ENCODE measurements at places on chromosomes 2 and 18.
A peak's percentile ranks its signal among the peaks of the same experiment; 100 is the strongest.

- DNase-seq, result no peak
Measured at GRCh38 chr2:208311954-208312353, 45.9 kb downstream of the PIKFYVE start.

DNA sequence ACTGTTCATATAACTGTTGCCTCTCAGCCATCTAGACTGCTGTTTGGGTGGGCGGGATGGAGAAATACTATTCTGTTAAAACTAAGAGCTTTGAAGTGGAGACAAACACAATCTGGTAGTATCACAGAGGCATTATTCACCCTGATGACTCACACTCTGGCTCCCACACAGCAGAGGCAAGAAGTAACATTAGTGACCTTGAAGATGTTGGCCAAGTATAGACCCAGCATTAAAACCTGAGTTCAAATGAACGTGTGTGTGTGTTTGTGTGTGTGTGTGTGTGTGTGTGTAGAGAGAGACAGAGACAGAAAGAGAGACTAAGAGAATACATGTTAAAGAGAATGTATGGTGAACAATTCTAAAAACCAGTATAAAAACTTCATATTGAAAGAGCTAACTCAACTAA is 22.5 kb upstream of the ACVR1 start:
- peak; percentile 69 for DNase-seq

GRCh38 chr2:99404039-99404796 is 67.0 kb downstream of the EIF5B start:
- no peak for DNase-seq

DNA sequence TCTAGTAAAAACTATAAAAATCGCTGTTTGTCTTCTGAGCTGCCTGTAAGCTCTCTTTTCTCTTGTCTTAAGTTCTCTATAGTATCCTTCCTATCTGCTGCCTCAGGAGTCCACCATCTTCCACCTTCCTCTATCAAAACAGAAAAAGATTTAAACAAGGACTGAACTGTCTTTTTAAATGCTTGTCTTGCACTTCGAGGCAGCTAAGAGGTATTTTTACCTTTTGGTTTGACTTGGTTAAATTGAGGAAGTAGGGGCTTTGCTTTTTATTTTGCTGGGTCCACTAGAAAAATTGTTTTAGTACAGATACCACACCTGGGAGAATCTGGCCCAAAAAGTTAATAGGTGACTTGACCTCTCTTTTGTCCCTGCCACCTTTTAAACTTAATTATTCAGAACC is 12.2 kb downstream of the SESTD1 start:
- no peak for DNase-seq

DNA sequence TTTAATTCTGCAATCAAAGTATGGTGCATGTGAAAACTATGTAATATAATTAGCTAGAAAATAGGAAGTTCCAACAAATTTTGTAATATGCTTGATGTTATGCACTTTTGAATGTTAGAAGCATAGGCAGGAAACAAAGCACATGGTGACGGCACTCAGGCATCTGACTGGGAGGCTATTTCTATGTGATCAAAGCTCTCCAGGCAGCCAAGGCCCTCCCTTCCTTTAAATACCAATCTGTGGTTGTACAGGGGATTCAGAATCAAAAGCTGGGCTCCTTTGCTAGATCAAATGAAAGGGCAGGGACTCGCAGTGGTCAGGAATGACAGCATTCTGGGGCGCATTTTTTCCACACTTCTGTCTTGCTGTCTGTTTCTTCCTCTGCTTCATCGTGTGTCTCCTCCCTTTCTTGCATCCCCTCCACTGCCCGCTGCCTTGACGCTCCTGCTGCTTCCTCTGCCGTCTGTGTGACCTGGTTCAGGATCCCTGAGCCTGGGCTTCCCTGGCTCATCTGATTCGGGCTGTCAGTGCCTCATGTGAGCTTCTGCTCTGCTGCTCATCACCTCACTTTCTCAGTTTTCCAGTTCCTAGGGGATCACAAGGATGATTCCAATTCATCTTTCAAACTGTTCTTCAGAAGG is 30.9 kb downstream of the TMEM182 start:
- DNase-seq, result no peak

GRCh38 chr2:70442301-70443077 is 111.1 kb downstream of the TGFA start:
- no peak for DNase-seq

GRCh38 chr2:238425505-238425978 is 1.2 kb upstream of the ASB1 start:
- DNase-seq, result no peak

- DNase-seq, result no peak
Measured at GRCh38 chr2:136750065-136750464, 15.3 kb upstream of the THSD7B start.

DNA sequence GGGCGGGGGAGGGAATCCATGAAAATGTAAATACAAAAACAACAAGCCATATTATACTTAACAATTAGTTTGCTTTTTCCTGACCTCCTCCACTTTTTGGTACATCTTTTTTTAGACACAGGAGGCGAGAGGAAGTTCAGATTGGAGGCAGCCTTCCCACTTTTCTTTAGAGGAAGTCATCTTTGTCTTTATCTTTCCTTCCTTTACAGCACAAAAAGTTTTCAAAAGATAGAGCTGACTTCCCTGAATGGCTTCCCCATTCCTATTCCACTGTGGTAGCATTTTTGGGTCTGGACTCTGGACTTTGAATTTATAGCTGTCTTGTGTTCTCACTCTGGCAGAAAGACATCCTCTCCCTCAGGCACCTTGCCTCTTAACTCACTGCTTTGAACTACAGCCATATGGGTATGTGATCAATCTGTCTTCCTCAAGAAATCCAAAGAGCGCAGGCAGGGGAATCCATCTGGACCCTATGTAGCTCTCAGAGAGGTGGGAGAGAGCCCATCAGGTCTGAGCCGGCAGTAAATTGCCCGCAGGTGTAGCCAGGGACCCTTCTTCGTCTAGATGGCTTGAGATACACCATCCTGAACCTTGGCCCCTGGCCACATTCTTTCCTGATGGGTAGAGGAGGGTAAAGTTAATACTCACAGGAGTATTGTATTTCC is 101.9 kb downstream of the AQP4 start:
- no peak for DNase-seq

- DNase-seq, result no peak
Measured at GRCh38 chr2:5940596-5941535, 248.7 kb downstream of the SOX11 start.

- DNase-seq, result peak; percentile 80
Measured at GRCh38 chr18:51151568-51152511, 45.6 kb downstream of the MEX3C start.

DNA sequence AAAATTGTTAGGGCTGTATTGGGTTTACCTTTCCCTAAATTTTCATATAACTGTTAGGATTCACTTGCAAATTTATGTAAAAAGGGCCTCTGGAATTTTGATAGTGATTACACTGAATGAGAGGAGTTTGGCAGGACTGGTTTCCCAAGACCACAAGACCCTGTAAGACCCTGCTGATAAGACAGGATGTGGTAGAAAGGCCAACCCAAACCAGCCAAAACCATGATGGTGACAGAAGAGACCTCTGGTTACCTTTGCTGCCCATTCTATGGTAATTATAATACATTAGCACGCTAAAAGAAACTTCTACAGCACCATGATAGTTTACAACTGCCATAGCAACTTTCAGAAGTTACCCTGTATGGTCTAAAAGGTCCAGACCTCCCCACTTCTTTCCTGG is 8.3 kb upstream of the CASP10 start:
- DNase-seq, result no peak

- no peak for DNase-seq
Measured at GRCh38 chr2:240929364-240930095, 23.4 kb downstream of the CROCC2 start.

GRCh38 chr18:24627644-24628315 is 167.3 kb downstream of the HRH4 start:
- no peak for DNase-seq

- no peak for DNase-seq
Measured at GRCh38 chr18:23844991-23845680, 155.9 kb downstream of the LAMA3 start.

DNA sequence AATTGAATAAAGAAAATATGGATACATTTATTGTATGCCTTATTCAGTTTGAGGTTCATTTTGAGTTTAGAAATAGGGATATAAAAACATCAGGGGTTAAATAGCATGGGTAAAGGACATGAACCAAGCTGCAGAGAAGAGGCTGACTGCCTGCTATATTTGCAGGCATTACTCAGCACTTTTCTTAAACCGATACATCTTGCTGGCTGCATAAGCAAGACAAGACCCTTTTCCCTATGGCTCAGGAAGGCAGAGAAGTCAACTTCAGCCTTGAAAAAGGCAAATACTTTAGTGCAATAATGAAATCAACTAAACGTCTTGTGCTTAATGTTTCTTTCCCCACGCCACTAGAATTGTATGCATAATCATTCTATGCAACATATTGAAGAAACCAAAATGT is 36.4 kb downstream of the SCN1A start:
- no peak for DNase-seq

DNA sequence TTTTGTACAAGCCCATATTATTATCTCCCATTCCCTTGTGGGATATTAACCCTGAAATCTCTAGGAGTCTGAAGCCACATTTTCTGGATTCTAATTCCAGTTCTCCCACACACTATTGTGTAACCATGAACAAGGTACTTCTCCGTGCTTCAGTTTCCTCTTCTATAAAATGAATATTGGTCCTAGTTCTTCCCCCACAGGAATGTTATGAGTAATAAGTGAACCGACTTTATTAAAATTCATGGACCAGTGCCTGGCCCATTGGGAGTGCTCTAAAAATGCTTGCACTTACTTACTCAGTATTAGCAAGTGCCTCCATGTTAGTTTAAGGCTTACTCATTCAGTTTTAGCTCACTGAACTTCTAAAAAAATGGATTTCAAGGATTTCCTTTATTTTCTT is 1.4 kb upstream of the ACMSD start:
- DNase-seq, result no peak

DNA sequence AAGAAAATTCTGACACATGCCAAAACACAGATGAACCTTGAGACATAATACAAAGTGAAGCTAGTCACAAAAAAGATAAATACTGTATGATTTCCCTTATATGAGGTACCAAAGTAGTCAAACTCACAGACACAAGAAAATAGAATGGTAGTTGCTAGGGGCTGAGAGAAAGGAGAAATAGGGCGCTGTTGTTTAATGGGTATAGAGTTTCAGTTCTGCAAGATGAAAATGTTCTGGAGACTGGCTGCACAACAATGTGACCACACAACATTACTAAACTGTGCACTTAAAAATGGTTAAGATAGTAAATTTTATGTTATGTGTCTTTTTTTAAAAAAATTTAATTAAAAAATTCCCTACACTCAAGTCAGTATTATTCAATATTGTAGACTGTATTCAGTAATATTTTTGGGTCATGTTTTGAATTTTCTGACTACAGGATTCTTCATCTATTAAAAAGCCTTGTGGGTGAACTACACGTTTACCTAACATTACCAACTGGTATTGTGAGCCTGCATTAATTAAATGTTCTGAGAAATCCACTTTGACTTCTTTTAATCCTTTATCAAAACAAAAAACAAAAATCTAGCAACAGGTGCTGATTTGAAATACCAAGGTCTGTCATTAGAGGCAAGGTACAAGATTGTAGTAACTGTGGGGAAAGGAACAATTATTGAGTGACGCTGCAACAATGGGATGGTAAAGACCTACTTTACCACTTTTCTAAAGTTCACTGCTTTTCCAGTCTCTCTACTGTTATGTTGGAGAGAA is 140.8 kb upstream of the ZFP36L2 start:
- no peak for DNase-seq

DNA sequence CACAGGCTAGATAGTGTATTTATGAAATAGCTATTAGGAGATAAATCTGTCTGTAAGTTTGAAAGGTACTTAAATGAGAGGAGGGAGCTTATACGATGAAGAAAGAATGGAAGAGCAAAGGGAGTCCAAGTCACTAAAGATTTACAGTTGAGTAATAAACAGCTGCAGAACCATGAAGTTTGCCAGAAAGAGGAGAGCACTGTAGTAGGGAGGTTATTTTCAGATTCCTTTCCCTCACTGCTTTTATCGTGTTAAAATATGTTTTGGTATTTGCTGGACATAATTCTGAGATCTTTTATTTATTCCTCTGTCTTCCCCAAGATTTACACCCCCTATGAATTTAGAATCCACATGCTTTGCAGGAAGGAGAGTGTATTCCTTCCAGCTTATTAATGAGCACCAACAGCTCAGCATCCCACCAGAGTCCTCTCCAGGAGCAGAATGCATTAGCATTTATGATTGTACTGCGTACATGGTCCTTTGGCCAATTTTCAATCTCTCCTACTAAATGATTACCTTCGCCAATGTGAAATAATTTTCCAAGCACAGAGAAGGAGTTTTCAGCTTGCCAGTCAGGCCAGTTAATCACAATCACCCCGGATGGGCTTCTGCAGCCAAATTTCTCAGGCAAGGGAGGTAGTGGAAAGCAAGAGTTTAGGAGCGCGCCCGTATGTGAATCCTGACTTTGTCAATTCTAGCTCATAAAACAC is 297.0 kb downstream of the NBAS start:
- no peak for DNase-seq
